ENCODE measurements at places on chromosomes 1 and 21.

GRCh38 chr1:183002797-183003196, 20.4 kb upstream of the LAMC1 start:
- no peak for DNase-seq

- DNase-seq: no peak
These were observed 22.2 kb downstream of the TOMM20 start for GRCh38 chr1:235106457-235106856.

GRCh38 chr1:79295967-79296366, 289.4 kb upstream of the ADGRL4 start:
- no peak for DNase-seq

- no peak for DNase-seq
These were observed 55.3 kb downstream of the SETD4 start for GRCh38 chr21:36005018-36005417.

- no peak for DNase-seq
These were observed 48.9 kb downstream of the GORAB start for GRCh38 chr1:170580636-170581440.

- no peak for DNase-seq
These were observed 62.2 kb downstream of the LRRC8D start for GRCh38 chr1:89883030-89883379.

GRCh38 chr1:91952187-91952586, 3.0 kb downstream of the BRDT start:
- no peak for DNase-seq

- no peak for DNase-seq
These were observed 73.6 kb upstream of the ZRANB2 start for GRCh38 chr1:71154429-71154828.

DNA sequence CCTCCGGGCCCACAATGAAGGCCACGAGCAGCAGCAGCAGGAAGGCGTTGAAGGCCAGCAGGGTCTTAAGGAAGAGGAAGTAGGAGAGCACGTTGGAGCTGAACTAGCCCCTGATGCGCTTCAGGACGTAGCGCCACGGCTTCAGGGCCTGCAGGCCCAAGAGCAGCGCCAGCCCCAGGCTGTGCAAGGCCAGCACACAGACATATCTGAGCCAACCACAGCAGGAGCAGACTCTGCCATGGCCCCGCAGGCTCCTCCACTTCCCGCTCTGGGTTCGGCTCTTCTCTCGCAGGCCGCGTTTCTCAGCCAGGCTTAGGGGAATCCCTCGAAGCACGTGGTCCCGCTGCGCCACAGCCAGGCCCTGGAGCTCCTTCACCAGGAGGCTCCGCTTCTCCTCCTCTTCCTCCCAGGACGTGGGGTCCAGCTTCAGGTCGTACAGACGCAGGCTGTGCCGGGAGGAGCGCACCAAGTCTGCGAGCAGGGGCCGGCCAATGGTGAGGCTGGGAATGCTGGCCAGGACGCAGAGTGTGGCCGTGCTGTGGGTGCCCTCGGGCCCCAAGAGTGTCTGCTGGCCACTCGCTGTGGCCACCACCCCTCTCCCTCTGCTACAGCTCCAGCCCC, 41.7 kb downstream of the ZNF691 start:
- DNase-seq: no peak

DNA sequence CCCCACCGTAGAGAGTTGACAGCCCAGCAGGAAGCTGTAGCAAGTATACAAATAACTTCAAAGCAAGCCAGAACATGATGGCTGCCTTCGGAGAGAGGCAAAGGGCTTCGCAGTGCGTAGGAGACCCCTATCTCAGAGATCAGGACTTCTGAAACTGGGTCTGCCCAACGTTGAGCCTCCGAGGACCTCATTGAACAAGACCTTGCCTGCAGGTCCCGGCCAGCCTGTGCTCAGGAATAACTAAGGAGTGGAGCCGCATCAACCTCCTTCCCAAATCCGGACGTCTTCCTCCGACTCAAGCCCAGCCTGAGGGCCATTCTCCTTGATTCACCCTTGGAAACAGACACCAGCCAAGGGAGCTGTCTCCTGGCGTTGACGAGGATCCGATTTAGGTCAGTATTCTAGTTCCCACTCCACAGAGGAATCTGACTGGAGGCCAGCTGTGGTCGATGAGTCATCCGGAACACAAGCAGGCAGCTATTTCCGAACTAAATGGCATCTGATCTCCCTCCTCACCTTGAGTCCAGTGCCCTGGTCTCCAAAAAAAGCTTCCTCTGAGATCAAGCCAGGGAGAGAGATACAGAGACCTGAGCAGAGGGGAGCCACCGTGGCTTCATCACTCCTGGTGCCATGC, 166.5 kb upstream of the COA6 start:
- no peak for DNase-seq

- no peak for DNase-seq
These were observed 120.7 kb downstream of the LMX1A start for GRCh38 chr1:165235777-165236291.

DNA sequence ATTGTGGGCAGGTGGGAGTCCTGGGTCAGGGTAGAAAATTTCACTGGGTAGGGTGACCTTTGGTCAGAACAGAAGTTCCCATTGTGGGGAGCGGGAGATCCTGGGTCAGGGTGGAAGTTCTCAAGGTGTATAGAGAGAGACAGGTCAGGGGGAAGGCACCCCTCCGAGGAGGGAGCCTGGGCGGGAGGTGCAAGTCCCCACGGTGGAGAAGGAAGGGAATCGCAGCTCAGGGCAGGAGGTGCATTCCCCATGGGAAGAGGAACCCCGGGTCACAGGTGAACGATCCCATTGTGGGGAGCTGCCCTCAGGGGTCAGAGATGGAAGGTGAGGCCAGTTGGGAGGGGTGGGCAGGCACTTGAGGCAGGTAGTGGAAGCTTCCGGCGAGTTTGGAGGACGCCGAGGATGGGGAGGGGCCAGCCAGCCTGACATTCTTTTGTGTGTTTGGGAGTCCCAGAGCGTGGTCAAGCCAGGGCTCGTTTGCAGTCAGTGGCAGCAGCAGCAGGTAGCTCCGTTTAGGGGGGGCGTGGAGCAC, 637 bp downstream of the LYPLA2 start:
- DNase-seq: no peak

DNA sequence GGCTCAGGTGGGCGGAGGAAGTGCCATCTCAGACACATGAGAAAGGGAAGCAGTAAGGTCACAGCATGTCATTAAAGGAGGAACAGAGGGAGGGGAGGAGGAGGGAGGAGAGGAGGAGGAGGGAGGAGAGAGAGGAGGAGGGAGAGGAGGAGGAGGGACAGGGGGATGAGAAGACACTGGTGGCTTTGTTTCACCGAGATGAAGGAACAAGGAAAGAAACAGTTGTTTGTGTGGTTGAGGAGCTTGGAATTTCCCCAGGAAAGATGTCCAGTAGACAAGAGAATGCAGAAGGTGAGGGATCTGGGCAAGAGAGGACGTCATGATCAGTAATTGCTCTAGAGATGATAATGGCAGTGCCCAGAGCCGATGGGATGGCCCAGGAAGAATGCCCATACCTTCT, 97.7 kb downstream of the AJAP1 start:
- DNase-seq: no peak

- peak; percentile 14 for DNase-seq
These were observed 494 bp downstream of the APH1A start for GRCh38 chr1:150268340-150268704.

GRCh38 chr1:202286622-202287097, 55.1 kb downstream of the UBE2T start:
- no peak for DNase-seq

DNA sequence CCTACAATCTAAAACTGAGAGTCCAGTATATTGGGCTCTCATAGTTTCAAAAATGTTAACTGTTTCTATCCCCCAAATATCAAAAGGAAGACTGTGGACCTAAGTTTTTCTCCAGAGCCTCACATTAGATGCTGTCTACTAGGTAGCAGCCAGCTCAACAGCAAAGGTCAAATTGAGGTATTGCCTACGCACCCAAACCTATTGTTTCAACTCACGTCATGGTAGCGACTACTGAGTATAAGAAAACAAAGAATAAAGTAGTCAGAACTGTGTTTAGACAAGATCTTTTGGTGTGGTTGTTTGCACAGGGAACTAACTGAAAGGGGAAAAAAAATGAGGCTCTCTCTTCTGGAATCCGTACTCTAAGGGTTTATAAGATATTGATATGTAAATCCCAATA, 173.2 kb downstream of the LBR start:
- no peak for DNase-seq

GRCh38 chr1:19372136-19372514, 60.0 kb downstream of the SLC66A1 start:
- no peak for DNase-seq

DNA sequence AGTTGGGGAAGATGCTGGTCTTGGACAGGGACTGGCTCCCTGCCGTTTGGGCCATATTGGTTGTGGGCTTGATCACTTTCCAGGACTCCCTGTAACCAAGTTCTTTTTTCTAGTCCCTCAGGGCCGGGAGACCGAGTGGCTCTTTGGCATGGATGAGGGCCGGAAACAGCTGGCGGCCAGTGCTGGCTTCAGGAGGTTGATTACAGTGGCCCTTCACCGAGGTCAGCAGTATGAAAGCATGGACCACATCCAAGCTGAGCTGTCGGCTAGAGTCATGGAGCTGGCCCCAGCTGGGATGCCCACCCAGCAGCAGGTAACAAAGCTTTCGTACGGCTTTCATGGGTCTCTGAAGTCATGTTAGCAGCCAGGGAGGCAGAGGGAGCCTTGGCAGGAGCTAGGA, 4.3 kb downstream of the METTL13 start:
- no peak for DNase-seq

- DNase-seq: no peak
These were observed 24.6 kb upstream of the CASQ2 start for GRCh38 chr1:115793162-115793561.

DNA sequence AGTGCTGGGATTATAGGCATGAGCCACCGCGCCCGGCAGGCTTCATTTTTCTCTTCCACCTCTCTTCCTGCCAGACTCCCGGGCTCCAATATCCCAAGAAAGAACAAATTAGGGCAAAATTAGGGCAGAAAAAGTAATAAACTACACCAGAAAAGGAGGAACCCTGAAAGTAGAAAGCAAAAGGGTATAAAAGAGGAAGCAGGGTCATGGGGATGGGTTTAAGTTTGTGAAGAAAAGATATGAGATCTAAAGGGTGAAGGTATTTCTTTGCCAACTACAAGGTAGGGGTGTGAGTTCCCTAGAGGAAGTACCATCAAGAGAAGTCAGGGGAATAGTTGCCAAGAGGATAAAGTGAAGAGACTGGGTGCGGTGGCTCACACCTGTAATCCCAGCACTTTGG, 9.9 kb downstream of the PTPN22 start:
- no peak for DNase-seq

GRCh38 chr1:151545542-151545941, 5.4 kb downstream of the TUFT1 start:
- DNase-seq: no peak

DNA sequence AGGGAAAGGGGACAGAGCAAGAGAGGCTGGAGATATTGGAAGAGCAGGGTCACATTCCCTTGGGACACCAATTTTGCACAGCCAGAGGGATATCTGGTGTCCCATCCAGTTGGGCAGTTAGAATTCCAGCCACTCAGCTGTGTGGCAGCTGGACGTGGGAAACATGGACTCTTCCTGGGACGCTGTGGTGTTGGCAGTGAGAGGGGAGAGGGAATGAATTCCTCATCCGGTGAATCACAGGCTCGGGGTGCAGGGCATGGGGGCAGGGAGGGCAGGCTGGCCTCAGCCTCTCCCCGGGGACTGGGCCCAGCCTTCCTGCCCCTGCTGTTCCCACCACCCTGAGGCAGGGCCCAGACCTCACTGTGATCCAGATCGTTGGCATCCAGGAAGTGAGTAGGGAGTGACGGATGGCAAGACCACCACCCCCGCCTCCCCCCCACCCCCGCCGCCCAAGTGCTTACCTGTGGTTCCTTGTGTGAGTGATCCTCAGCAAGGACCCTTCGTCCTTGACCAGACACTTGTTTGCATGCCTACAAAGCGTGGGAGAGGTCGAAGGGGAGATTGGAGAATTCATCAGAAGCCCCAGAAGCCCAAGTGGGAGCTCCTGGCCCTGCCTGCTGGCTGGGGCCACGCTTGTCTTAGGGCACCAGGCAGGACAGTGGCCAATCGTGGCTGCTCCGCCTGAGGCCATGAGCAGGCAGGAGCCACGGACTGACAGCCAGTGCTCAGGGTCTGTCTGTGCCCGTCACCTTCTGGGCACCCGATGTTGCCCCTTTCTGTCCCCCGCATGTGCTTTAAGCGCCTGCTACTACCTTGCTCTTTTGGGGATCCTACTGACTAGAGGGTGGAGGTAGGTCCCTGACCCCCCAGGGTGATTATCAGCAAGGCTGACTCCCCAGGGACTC, 8.7 kb downstream of the WNT3A start:
- no peak for DNase-seq

- no peak for DNase-seq
These were observed 1704.7 kb downstream of the KCNT2 start for GRCh38 chr1:194903524-194903923.

GRCh38 chr1:8595941-8596340, 221.5 kb downstream of the RERE start:
- DNase-seq: no peak

- DNase-seq: no peak
These were observed 14.4 kb downstream of the ELAVL4 start for GRCh38 chr1:50123071-50123470.

GRCh38 chr1:181117648-181118449, 29.3 kb downstream of the IER5 start:
- no peak for DNase-seq

- no peak for DNase-seq
These were observed 175.7 kb downstream of the CHRM3 start for GRCh38 chr1:239562095-239562494.

DNA sequence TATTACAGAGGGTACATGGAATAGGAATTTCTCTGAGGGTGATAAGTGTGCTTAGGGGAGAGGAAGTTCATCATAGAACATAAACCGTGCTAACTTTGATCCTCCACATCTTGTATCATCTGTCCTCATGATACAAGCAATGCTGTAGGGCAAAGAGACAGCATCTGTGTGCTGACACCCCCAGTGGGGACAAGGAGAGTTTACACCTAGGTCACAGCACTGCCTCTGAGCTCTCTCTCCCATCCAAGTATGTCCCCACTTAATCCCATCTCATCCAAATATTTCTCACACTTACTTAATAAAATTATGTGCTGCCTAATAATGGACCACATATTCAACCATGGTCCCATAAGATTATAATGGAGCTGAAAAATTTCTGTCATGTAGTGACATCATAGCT, 4.3 kb upstream of the TEDDM1 start:
- no peak for DNase-seq

DNA sequence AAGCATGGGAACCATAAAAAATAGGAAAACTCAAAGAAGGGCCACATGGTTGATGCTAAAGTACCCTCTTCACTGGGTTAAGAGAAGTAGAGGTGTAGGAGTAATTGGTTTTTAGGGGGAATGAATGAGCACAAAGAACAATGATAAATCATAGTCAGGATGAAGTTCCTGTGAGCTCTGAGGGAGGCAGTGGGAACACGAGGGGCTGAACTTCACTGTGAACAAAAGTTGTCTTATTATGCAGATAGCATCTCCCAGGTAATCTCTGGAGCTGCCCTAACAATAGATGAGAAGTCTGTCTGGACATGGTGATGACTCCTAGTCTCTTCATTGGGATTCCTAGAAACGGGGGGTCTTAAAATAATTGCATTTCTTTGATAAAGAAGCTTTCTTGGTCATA, 127.9 kb downstream of the DNM3 start:
- DNase-seq: no peak

GRCh38 chr1:109773203-109773899, 9.6 kb upstream of the EPS8L3 start:
- DNase-seq: peak; percentile 65
